ENCODE measurements at places on chromosomes 7 and 10. TPM values are rescaled to one million over a fixed set of nuclear protein-coding genes. Genes with fewer than 3 reads are reported as not detected.

DNA sequence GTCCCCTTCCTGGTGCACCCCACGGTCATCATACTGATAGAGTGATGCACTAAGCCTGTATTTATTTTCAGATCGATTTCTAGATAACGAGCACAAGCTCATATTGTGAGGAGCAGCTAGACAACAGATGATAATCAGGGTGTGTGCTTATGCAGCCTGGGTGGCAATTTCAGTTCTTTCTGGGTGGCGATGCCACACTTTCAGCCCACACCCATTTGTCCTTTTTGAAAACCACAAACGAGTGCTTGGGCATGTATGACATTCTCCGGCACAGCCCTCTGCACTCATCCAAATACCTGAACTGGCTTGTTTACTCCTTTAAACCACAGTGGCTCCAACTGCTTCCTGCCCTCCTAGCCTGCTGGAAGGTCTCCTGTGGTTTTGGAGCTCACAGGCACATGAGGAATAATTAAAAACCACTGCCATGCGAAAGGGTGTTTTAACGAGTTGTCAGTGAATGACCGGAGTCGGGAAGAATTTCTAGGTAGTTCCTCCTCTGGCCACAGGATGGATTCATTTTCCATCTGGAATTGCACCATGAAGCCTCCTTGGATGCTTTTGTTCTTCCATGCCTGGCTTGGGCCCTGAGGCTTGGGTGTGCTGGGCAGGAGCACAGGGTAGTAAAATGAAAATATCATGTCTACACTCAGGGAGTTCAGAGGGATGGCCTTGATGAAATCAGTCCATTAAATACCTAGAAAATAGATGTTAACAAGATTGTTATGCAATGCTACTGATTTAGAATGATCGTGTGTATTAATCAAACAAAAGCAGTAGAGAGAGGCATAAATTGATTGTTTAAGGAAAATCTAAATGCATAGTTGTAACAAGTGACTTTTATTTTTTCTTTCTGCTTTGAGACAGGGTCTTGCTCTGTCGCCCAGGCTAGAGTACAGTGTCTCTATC, 52.4 kb upstream of the ITGB1 start:
- H3K27ac ChIP-seq, result no peak overlapping the region
- H3K36me3 ChIP-seq, result no peaks in the 10 kb centered on the region
- H3K4me3 ChIP-seq, result no peak overlapping the region
- no peak for DNase-seq

DNA sequence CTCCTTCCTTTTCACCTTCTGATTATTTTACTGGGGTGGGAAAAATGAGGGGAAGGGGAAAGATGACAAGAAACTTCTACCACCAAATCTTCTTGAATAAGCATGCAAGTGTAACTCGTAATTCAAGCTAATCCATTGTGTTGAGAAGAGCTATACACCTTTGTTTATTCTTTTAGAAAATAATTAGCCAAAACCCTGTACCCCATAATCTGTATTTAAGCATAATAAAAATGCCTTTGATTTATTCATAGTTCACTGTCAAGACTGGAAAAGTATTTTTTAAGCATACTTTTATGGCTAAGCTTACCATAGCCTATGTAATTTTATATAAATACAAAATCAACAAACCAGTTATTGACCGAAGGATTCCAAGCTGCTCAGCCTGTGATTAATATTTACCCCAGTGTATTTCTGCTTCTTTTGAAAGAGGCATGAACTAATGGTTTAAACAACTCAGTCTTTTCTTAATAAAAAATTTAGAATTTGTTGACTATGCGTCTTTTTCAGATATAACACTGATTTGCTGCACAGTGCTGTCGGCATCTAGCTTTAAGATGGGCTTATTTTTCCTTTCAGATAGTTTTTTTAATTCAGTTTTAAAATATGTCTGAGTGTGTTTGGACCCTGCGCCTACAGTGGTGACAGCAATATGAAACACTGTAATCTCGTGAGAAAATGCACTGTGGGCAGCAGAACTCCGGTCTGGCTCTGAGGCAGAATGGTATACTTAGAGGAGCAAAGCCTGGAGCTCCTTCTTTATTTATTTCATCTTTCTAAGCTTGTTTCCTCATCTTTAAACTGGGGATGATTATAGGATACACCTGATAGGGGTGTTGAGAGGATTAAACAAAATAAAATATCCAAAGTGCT, 238.8 kb upstream of the LRGUK start:
- no peak overlapping the region for H3K4me3 ChIP-seq
- no peaks in the 10 kb centered on the region for H3K27me3 ChIP-seq
- no peak overlapping the region for H3K27ac ChIP-seq

DNA sequence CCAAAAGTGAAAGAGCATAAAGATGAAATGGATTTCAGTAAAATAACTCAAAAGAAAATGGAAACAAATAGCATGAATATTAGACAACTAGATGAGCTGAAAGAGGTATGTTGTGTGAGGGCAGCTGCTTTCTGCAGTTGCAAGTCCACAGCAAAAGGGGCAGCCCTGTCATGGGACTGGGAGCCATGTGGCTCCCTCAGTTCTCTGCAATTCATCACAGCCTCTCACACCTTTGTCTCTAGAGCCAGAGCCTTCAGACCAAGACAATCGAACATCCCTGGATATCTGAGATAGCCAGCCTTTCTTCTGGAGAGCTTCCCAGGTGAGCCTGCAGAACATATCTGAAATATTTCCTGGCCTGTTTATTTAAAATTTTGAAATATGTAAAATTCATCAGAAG, 538.7 kb downstream of the REEP3 start:
- no peaks in the 10 kb centered on the region for H3K4me1 ChIP-seq
- no peak overlapping the region for H3K4me3 ChIP-seq
- no peak overlapping the region for H3K27ac ChIP-seq
- H3K36me3 ChIP-seq, result no peaks in the 10 kb centered on the region
- no peaks in the 10 kb centered on the region for H3K27me3 ChIP-seq

GDF2 gene
- not detected for total RNA-seq

GRCh38 chr10:23439452-23439960, 631 bp downstream of the OTUD1 start:
- no peaks in the 10 kb centered on the region for H3K27me3 ChIP-seq
- peak overlapping the region; percentile 75 for H3K4me3 ChIP-seq
- no peaks in the 10 kb centered on the region for H3K36me3 ChIP-seq
- no peak overlapping the region for H3K27ac ChIP-seq

DNA sequence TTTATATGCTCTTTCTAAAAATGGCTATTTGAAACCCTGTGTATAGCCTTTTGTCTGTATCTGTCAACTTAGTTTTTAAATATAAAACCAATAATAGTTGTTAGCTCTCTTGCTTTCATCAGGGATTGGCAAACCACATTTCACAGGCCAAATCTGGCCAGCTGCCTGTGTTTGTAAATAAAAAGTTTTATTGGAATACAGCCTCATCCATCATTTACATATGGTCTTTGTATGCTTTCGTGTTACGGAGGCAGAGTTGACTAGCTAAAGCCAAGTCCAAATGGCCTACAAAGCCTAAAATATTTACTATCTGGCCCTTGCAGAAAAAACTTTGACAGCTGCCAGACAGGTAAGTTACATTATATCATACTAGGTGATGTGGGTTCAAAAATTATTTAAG, 235.0 kb downstream of the BICC1 start:
- H3K27me3 ChIP-seq, result no peaks in the 10 kb centered on the region
- H3K27ac ChIP-seq, result no peak overlapping the region
- no peaks in the 10 kb centered on the region for H3K4me1 ChIP-seq
- no peak overlapping the region for H3K4me3 ChIP-seq

DNA sequence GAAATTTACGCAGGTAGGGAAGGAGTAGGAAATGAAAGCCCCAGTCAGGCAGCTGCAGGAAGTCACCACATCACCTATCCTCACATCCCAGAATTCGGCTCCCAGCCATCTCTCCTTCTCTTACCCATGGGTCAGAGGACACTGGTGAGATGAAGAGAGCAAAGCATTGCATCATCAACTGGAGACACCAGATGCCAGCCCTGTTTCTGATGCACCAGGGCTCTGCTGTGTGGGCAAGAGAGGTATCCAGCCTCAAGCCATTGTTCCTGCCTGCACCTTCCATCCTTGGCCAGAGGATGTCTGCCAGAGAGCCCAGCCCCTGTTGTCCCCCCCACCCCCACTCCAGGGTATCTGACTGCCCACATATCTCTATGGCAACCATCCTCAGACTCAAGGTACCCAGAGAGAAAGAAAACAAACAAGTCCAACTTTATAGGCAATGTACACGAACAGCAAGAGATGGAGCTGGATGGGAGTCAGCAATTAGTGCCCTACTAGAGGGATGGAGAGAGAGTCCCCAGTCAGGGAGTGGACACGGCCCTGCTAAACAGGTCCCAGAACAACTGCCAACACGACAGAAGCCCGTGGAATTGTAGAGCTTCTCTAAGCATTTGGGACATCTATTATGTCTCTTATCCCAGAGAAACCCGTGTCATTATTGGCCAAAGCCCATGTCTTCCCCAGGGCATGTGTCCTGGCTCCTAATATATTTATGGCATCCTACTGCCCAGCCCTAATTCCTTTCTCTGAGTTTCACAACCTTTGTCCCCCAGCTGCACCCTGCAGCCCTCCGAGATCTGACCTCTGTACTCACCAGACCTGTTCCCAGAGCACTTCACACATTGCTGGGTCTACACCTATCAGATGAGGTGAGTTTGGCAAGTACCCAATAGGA, 2.8 kb downstream of the CAMK2G start:
- H3K4me3 ChIP-seq, result no peak overlapping the region
- H3K27ac ChIP-seq, result no peak overlapping the region
- no peaks in the 10 kb centered on the region for H3K27me3 ChIP-seq
- peaks cover 10% of the 10 kb centered on the region for H3K36me3 ChIP-seq

GIMAP8 gene
- not detected for total RNA-seq

- no peak within 1 kb of the TSS for H3K27ac ChIP-seq
- H3K27me3 ChIP-seq, result no peaks in the 10 kb centered on the region
- no peak within 1 kb of the TSS for H3K4me3 ChIP-seq
These were observed at the start of gene MICALL2 for GRCh38 chr7:1458683-1459511. Gene MICALL2 (minus strand): TSS chr7:1459470. CDS start chr7:1459326, 144 bp downstream.

DNA sequence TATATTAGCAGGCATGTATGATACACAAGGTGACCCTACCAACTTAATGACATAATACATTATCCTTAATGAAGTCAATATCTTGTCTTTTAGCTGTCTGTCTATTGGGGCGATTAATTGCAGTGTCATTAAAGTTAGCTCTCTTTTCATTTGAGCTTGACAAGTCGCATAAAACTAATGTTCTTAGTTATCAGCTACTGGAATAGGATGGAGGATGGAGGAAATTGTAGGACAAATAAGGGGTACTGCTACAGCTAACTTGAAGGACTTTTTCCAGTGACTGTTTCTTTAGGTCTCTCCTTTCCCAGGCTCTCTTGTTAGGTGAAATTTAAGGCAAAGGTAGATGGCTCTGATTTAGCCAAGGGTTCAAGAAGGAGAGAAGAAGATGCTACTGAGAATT, 506.4 kb downstream of the LRMDA start:
- peaks cover 4% of the 10 kb centered on the region for H3K4me1 ChIP-seq
- H3K36me3 ChIP-seq, result no peaks in the 10 kb centered on the region
- H3K4me3 ChIP-seq, result no peak overlapping the region
- H3K27me3 ChIP-seq, result no peaks in the 10 kb centered on the region

DOCK1 gene
- total RNA-seq, result not detected
